ENCODE measurements at places on chromosomes 5 and 9.

DNA sequence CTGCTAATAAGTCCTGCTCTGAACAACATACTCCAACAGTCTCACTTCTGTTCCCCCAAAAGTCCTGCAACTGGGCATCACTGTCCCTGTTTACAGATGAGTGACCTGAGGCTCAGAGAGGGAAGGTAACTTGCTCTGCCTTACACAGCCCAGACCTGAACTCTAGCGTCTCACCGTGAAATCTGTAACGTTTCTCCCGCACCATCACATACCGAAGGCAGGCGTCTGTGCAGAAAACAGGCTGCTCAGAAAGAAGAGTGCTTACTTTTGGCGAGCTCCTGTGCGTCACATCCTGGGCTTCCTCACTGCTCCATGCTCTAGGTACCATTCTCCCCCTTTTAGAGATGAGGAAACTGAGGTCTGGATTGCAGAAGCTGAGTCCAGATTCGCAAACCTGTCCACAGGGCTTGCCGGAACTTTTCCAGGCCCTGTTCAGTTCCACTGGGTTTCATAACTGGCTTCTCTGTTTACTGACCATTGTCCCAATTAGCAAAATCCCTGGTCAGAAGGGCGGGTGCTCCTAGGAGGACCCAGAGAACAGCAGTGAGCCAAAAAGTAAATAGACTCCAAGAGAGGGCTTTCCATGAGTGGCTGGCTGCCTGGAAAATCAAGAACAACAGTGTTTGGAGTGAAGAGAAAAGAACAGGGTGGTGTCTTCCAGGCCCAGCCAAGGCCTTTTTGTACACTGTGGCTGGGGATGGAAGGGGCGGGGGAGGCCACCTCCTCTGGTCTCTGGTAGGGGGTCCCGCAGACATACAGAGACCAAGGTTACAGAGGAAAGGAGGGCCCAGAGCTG, 27.1 kb downstream of the GSN start:
- DNase-seq, result no peak

DNA sequence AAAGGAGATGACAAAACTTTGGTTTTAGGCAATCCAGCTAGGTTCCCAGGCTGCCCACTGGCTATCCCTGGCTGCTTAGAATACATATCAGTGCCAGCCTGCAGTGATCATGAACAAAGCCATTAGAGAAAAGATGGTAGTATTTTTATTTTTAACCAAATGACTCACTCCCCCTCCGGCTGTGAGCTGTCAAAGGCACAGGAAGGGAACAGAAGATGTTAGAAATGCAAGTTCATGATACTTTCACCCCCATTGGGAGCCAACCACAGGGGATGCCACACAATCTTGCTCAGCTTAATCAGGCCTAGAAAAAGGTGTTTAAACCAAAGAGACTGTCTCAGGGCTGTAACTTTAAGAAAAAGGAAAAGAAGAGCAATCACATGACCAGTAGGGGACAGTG, 70.3 kb upstream of the ASTN2 start:
- DNase-seq, result peak; percentile 50

DNA sequence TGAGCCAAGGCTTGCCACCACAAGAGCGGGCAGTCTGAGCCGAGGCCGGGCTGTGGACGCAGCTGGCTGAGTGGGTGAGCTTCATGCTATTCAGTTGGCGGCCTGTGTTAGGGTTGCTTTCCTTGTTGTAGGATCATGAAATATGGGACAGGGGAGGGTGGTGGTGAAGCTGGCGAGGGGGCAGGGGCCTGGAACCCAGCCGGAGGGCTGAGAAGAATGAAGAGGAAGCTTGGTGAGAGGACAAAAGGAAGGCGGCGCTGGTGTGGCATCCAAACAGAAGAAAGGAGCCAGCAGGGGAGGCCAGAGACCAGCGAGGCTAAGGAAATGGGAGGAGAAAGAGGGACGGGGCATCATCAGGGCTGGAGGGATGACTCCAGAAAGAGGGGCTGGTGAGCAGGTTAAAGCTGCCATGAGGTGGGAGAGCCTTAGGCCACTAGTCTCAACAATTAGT, 18.3 kb downstream of the RALGPS1 start:
- DNase-seq, result no peak

GRCh38 chr5:52517667-52518066, 270.0 kb upstream of the ITGA1 start:
- DNase-seq, result no peak

DNA sequence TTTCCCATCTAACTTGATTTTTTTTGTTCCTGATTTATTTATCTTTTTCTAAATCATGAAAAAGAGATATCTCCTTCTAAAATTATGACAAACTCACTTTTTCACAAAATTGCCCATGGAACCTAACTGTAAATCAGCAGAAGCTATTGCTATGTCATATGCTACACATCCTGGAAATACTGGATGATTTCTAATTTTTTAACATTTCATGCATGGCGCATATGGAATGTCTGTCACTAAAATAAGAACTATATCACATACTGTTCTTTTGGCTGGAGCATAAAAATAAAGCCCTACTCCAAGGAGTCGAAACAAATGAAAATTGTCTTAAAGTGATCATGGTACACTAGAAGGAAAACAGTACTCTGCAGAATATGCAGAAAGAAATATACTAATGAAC, 60.6 kb downstream of the CAMK4 start:
- DNase-seq, result no peak

DNA sequence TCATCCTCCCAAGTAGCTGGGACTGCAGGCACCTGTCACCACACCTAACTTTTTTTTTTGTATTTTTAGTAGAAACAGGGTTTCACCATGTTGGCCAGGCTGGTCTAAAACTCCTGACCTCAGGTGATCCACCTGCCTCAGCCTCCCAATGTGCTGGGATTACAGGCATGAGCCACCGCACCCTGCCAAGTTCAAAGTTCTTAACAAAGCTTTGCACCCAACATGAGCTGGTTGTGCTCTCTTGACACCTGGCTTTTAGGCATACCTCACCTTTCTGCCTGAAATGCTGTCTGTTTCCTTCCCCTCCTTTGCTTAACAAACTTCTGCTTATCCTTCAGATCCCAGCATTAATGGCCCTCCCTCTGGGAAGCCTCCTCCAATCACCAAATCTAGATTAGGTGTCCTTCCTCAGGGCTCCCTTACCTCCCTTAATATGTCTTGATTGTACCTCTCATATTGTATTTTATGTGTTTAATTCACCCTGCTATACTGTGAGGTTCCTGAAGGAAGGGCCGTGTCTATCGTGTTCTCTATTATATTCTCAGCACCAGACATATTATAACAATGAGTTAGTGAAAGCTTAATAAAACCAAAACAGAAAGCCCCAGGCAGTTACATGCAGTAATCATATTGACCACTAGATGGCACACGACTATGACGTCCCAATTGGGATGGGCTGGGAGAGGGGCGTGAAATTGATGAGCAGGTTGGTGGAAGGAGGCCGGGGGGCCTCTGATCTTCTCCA, 62.9 kb upstream of the PPARGC1B start:
- peak; percentile 46 for DNase-seq

GRCh38 chr5:9524941-9525340, 20.9 kb downstream of the SEMA5A start:
- no peak for DNase-seq

- no peak for DNase-seq
Measured at GRCh38 chr5:133334796-133335639, 277.3 kb downstream of the FSTL4 start.

DNA sequence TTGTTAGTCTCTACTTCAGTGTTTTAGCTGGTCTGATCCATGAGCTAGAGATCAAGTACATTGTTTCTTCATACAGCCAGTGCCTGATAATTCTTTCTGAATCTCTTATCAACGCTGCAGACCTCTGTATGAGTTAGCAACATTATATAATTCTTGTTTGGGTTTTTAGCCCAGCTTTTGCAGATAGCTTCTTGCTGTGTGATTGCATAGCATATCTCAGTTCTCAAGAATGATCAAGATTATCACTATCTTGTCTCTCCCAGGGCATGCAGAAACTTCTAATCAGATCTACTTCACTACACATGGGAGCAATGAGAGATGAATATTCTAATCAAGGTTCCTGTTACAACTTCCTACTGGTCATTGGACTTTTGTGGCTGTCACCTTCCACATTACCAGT, 158.3 kb downstream of the FAM174A start:
- DNase-seq, result no peak

- DNase-seq, result no peak
Measured at GRCh38 chr9:14608540-14608939, 84.7 kb downstream of the ZDHHC21 start.

DNA sequence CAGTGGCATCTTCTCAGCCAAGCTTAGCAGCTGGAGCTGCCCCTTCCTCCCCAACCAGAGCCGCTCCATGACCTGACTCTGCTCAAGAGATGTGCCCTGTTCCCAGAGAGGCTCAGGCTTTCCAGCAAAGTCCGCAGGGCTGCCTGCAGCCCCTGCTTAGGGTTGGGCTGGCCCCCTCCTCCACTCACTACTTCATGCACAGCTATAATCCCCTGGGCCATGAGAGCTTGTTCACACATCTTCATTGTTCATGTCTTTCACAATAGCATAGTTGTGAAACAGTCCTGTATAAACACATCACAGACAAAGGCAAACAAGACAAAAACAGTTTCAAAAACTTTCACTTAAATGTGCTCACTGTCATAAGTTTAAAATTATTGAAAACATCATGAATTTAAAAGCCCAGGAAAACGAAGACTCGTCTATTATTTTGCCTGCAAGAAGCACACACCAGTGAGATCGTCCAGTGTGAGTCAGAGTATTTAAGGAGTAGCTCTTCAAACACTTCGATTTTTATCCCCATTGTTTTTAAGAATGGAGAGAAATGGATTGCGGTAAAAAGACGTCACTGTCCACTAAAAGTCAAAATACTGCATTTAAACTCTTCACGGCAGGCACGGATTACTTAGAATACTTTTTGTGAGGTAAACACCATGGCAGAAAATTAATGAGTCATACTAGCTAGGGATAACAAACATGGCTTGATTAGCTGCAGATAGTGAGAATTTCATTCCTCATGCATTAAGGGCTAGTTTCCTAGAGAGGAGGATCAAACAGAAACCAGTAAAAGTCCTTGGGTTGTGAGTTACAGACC, 40.7 kb upstream of the S1PR3 start:
- peak; percentile 40 for DNase-seq

Data from A172 (cell line).